Thymus (tissue), 14 donors: ENCODE measurements at places on chromosomes 7 and 10. TPM values are rescaled to one million over a fixed set of nuclear protein-coding genes. Genes with fewer than 3 reads are reported as not detected.

Gene MBLAC1
- 2.0 TPM for polyA plus RNA-seq

Gene C10orf143
- polyA plus RNA-seq, result 13.5 TPM

- DNase-seq, result no peak
Observed at GRCh38 chr10:15504101-15504840, 133.2 kb upstream of the FAM171A1 start.

DNA sequence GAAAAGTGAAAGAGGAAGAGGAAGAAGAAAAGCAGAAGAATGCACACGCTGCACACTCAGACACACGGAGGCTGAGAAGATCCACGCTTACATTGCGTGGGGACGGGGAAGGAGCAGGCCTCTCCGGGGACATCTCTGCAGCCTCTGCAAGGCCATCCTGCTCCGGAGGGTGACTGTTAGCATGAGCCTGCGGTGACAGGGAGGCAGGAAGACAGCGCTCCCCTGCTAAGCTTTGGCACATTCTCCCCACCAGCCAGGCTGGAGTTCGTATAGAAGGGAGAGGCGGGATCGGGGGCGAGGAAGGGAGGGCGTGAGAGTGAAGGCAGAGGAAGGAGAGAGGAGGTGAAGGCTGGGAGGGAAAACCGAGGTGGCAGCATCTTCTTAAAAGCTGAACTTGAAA is 366.0 kb upstream of the SHH start:
- DNase-seq, result no peak

Gene SUFU
- polyA plus RNA-seq, result 4.3 TPM

DNA sequence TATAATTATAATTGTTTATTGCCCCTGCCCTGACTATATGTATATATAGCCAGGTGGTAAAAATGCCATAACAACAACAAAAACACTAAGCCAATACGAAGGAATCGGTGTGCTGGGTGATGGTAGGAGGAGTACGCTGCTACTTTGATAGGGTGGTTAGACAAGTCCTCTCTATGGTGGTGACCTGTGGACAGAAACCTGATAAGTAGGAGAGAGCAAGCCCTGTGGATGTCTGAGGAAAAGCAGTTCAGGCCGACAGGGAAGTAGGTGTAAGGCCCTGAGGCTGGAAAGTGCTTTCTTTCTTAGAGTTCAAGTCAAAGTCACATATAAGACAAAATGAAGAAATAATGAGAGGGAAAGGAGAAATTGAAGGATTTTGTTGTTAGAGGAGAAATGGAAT is 823.8 kb upstream of the CELF2 start:
- DNase-seq, result no peak

Gene CCDC136
- 13.7 TPM for polyA plus RNA-seq

Gene PRKG1
- polyA plus RNA-seq, result 2.5 TPM

DNA sequence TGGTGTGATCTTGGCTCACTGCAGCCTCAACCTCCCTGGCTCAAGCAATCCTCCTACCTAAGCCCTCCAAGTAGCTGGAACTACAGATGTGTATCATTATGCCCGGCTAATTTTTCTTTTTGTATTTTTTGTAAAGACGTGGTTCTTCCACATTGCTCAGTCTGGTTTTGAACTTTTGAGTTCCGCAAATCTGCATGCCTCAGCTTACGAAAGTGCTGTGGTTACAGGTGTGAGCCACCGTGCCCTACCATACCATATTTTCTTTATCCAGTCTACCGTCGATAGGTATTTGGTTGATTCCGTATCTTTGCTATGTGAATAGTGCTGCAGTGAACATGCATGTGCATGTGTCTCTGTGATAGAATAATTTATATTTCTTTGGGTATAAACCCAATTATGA is 6.5 kb downstream of the ZNF107 start:
- no peak for DNase-seq

DNA sequence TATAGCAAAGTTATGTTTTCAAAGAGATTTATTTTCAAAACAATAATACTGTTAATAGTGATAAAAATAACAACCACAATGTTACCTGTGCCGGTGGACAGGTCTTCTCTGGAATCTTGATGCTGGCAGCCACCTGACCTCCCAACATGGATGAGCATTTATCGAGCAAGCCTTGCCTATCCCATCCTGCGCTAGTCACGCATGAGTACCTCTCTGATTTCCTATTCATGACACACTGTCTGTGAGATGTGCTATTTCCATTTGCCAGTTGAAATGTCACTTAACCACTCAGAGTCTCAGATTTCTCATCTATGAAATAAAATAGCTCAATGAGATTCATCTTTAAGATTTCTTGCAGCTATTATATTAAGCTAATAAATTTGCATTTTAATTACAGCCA is 341.2 kb upstream of the VWC2 start:
- DNase-seq, result no peak

Gene BHLHA15
- 0.07 TPM for polyA plus RNA-seq

DNA sequence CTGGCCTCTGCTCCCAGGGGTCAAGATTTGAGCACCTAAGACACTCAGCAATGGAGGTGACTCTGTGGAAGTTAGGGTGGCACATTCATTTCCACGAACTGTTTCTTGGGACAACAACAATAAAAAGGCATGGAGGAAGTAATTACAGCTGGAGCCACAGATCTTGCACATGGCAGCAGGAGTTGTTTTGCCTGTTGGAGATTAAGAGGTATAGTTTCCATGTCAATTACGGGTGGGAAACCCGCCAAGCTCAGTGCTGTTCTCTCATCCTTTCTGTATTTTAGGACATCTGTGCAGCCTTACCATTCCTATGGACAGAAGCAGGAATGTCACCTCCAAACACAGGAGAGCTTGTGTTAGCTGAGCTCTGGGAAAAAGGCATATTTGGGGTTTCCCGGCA is 201.2 kb downstream of the SNX10 start:
- no peak for DNase-seq

DNA sequence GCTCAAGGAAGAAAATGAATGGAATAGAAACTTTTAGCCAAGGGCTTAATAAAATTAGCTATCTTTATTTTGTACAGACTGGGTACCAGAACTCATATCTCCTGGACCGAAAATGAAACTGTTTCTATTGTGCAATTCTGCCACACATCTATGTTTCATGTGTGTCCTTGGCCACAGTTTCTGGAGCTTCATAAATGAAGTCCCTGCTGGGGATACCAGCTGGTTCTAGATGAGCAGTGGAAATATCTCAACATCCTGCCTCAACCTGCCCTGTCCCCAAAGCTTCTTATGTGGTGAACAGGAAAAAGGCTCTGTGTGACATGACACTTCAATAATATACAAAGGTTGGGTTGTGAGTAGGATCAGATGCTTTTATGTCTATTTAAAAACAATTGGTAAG is 310.1 kb upstream of the SORCS1 start:
- no peak for DNase-seq

DNA sequence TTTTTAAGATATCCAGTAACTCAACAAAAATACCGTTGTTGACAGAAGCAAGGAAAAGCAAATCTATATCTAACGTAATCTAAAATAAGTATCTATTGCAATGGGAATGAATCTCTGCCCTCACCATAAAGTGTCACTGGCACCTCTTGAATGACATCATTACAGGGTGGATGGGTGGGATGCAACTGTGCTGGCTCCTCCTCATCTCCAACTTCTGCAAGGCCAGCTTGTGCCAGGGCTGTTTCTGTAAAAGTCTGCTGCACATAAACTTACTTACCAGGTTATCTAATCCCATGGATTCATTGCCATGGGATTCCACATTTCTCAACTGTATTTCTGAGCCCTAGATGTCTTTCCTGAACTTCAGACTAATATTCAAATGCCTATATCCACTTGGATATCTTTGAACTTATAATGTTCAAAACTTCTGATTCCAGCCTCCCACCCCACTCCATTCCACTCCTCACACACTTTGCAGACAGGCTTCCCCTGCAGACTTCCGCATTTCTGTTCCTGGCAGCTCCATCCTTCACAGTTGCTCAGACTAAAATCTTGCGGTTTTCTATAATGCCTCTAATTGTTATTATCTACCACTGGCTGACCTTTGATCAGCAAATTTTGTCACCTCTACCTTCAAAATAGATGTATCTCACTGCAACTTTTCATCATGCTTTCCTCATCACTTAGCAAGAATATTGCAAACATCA is 10.7 kb downstream of the FGL2 start:
- no peak for DNase-seq

Gene FEZF1
- polyA plus RNA-seq, result 0.07 TPM

DNA sequence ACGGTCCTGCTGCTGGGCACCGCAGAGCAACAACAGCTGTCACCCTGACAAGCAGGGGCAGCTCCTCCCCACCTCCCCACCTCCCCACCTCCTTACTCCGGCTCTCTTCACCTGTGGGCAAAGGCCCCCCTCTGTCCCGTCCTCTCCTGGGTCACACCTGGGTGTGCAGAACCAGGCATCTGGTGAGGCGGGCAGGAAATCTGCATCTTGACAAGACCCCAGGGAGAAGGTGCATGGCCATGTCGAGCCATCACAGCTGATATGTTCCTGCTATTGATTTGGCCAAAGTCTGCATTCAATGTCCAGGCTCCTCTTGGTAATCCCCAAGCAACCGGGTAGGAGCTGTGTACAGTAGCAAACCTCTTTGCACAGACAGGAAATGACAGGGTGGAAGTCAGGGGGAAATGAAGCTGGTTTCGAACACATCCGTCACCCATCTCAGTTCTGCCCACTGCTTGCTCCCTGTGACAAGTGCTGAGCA is 554.2 kb downstream of the DNAJB6 start:
- DNase-seq, result no peak

GRCh38 chr7:45101748-45102147 is 9.7 kb downstream of the TBRG4 start:
- DNase-seq, result no peak

GRCh38 chr10:104307576-104308438 is 30.5 kb downstream of the ITPRIP start:
- no peak for DNase-seq

DNA sequence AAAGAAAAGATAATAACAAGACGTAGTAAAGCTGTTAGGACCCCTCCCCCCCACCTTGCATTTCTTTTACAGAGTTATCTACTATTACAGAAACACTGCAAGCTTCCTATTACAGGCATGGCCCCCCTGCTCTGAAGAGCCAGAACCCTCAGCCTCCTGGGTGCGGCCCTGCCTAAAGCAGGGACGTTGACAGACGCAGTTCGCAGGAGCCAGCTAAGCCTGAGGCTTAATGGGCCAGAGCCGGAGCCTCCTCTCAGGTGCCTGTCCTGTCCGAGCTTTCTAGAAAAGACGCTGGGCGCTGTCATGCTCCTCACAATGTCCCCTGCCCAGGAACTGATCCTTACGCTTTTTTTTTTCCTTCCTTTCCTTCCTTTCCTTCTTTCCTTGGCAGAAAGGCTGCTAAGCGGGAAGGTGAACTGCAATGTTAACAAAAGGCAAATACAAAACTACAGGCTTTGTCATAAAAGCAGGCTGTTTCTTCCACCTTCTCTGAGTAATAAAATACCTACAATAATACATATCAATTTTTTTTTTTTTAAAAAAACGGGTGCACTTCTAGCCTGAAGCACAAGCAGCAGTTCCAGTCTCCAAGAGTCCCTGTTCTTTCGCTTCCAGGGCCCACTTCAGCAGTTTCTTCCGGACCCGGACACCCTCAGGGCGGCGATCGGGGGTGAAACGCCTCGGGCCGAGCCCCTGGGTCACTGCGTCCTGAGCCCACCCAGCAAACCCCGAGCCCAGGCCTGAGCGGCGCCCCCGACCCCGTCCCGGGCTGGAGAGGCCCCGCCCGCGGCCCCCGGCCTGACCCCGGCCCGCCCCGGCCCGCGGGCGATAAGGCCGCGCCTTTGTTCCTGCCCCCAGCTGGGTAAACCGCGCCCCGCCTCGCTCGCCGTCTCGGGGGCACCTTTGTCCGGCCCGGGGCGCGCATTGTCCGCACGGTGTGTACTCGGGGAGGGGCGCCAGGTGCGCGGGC is 11.2 kb downstream of the MNX1 start:
- DNase-seq, result no peak

- no peak for DNase-seq
Observed at GRCh38 chr7:69422574-69422985, 175.7 kb upstream of the AUTS2 start.

DNA sequence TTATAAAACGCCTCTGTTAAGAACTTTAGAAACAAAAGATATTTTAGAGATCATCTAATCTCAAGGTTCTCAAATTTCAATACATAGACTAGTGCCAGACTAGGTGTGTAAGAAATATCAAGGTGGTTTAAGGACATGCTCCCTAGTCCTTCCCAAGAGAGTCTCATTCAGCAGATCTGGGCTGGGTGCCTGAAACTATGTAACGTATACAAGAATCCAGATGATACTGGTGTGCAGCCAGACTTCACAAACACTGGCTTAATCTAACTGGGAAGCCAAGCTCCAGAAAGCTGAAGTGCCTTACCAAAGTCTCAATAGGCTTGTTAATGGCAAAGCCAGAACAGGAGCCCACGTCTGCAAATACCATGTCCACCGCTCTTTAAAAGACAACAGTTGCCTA is 105.0 kb upstream of the AMPH start:
- DNase-seq, result no peak

DNA sequence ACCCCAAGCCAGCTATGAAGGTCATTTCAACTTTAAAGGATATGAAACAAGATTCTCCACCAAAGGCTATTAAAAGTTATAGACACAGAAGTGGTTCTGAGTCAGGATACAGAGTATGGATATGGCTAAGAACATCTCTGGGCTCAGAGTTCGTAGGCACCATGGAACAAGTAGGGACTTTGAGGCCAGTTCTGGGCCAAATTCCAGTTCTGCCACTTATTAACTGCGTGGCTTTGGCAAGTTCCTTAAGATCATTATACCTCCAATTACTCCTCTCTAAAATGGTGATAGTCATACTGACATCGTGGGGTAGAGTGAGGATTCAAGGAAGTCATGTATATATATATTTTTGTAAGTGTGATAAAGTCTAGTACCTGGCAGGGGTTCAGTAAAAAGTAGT is 105.8 kb upstream of the NFE2L3 start:
- DNase-seq, result no peak

DNA sequence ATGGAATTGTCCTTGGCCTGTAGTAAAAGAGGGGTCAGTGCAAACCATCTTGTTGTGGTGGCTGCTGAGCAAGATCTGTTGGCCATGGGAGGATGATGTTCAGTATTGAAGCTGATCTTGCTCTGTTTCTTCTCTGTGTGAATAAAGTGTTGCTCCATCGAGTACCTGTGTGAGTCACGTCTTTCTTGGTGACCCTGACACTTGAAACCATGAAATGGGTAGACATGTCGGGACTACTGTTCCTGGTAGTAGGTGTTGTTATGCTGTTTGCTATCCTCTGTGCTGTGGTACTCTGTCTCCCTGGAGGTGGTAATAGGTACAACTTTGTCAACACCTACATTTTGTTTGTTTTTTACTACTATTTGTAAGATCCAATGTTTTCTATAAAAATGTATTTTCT is 330.6 kb downstream of the MDFIC start:
- no peak for DNase-seq

DNA sequence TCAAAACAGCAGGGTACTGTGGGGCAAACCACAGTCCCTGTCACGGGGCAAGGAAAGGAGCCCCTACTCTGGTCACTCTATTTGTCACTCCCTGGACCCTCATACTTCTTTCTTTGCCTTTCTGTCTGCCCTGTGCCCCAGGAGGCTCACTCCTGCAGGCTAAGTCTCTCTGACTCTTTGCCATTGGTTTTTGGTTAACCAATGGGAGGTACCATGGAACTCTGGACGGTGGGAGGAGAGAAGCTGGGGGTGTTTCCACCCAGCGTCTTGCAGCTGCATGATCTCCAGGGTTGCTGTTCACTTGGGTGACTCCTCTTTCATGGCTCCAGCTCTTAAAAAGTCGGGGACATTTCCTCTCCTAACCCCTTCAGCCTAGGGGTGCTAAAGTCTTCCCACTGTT is 15.4 kb upstream of the EIF5AL1 start:
- DNase-seq, result no peak
